LHCN-M2 (cell line): ENCODE measurements at places on chromosomes 3 and 15. TPM values are rescaled to one million over a fixed set of nuclear protein-coding genes. Genes with fewer than 3 reads are reported as not detected.
A peak's percentile ranks its signal among the peaks of the same experiment; 100 is the strongest.

DNA sequence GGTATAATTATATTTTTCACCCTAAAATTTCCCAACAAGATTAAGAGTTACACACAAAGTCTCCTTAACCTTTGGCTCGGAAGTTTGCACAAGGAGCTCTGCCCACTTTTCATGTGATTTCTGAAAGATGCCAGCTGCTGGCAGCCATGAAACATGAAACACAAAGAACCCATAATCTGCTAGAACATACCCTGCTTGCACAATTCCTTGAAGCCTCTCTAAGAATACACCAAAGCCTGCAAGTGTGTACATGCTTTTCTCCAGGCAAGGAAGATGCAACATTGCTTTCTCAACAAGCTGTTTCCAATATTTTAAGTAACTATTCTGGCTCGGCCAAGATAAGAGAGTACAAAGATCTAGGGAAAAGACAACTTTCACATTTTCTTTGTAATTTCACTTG, 182.0 kb upstream of the WNT5A start:
- no peak for DNase-seq

DNA sequence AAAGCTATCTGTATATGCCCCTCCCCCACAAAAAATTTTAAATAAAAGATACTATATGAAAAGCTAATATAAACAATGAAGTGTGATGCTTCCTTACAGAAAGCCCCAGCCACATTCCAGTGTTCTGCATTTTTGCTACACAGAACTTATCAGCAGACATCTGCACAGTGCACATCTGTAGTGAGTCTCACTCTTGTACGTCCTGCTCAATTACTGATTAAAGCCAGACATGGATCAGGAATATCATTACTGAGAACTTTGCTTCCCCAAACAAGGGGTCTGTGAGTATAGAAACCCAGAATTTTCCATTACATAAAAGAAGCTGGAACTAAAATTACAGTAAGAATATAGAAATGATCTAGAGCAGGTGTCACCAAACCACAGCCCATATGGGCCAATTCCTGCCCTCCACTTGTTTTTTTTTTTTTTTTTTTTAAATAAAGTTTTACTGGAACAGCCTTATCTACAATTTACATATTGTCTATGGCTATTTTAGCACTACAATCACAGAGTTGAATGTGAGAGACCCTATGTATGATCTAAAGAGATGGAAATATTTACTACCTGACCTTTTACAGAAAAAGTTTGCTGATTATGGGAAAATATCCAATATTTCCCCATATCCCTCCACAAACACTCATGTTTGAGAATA, 45.7 kb downstream of the UBP1 start:
- no peak for DNase-seq

- DNase-seq = peak; percentile 92
Measured at GRCh38 chr15:34588046-34588674, 4.7 kb upstream of the GOLGA8B start.

GRCh38 chr15:43329217-43329959, 985 bp downstream of the LCMT2 start:
- peak; percentile 23 for DNase-seq

DNA sequence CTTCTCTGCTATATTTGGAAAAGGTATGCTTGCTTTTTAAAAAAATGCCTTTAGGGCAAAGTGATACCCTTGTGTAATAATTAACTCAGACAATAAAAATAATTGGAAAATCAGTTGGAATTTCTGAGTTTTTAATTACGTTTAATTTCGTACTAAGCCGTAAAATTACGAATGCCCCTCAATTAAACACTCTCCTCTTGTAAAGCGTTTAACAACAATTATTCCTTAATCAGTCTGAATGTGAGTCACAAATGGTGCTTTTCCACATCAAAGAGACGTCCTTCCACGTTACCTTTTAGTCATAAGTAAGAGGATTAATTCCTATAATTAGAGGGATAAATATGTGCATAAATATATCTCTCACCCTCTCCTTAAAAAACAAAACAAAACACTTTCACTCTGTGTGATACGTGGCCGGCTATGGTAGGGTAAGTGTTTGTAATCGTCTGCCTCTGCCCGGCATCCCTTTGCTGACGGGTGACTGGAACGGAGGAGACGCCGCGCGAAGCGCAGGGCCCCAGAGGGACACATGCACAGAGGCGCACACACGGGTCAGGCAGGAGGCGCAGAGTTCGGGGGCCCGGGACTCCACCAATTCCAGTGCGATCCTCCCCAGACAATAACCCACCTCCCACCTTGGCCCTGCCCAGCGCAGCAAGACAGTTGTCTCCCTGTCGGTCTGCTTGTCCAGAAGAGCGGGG, 9.7 kb upstream of the MEIS2 start:
- DNase-seq = no peak

DNA sequence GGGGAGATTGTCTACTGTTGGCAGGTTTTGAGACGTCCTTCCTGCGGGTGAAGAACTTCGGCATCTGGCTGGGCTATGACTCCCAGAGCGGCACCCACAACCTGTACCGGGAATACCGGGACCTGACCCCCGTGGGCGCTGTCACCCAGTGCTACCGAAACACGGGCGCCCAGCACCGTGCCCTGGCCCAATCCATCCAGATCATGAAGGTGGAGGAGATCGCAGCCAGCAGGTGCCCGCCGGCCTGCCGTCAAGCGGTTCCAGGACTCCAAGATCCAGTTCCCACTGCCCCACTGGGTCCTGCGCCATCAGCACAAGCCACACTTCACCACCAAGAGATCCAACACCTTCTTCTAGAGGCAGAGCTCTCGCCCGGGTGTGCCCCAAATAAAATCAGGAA, 194.9 kb upstream of the EPHA6 start:
- no peak for DNase-seq

- DNase-seq = no peak
Measured at GRCh38 chr3:81274671-81275070, 486.8 kb downstream of the GBE1 start.

DNA sequence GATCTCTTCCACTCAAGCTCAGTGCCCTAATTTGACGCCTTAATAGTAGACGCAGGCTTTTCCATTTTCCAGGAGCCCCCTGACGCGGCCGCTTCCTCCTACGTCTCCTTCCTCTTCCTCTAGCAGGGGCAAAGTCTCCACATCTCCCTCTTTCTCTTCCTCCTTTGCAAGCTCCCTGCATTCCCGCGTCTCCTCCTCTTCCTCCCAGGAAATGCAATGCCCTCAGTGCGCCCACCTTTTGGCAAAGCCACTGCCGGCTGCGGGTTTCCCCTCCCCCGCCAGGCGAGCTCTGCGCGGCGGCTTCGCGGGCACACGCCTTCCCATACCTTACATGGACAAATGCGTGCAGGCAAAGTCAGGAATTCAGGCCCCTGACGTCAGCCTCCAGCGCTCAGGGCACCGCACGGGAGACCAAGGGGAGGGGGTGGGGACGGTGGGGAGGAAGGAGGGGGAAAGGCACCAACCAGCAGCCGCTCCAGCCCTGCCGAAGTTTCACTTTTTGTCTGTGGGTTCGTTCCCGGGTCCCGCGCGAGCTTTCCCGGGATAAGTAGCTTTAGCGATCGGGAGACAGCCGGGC, 432 bp upstream of the LPP start:
- DNase-seq = peak; percentile 89

DNA sequence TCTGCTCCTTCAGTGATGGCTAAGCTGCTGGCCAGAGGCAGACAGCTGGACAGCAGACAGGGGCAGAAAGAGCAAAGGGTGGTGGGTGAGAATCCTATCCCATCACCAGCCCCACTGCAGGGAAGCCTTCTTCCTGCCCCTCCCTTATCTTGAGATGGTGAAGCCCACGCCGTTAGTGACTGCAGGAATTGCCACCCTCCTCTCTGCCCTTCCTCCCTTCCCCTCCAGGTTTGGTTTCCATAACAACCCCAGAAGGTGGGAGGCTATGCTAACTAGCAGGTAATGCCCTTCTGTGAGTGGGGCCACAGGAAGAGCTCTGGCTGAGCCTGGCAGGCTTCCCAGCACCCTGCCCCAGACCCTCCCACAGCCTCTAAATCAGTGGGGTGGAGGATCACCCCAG, 32.8 kb downstream of the SCN5A start:
- DNase-seq = no peak

PRR20G gene
- total RNA-seq = not detected in 2 replicates

PPCDC gene
- 21.1 and 22.8 TPM in 2 replicates for total RNA-seq

SMAD6 gene
- total RNA-seq = 2.4 and 3.3 TPM in 2 replicates

DNA sequence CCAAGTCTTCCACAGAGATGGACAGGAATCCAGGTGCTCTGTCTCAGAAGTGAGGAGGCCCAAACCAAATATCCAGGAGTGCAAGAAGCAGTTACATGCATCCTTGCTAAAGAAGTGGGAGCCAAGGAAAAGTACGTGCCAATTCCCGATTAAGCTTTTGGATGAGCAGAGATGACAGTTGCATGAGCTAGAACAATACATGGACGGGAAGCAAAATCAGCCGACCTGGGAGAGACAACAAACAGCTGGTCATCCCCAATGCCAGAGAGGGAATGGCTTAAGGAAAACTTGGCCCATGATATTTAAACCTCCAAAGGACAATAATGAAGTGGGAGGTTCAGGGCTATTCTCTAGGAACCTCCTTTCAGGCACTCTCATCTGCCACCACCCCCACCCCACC, 86.0 kb upstream of the ABHD17C start:
- no peak for DNase-seq

DNA sequence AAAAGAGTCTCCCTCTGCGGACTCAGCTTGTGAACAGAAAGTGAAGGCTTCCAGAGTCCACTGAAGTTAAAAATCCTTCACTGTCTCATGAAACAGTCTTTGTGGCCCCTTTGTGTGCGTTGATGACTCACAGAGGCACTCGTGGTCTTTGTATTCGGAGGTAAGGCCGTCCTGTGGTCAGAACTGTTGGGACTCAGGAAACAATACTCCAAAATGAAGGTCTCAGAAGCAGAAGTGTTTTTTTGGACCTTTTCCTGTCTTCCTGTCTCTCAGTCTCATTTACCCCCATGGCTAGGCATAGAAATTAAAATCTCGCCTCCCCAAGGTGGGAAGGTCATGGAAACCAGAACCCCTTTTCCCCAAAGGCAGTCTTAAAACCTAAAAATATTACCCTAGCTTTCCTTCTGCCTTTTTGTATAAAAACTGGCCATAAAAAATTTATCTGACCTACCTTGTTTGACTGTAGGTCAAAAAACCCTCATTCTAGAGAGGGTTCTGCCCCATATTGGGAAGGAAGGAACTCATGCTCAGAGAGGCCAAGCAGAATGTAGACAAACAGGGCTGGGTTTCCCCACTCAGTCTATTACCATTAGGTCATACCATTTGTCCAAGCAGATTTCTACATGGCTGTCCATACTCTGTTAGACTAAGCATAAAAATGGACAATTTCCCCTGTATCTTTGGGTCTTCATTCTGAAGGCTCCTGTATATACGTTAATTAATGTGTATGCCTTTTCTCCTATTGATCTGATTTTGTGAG, 19.1 kb upstream of the EPB42 start:
- peak; percentile 4 for DNase-seq
